ENCODE measurements at places on chromosomes 12 and 14. TPM values are rescaled to one million over a fixed set of nuclear protein-coding genes. Genes with fewer than 3 reads are reported as not detected.

The TSHR gene
- not detected for total RNA-seq

The EML1 gene
- total RNA-seq, result 27.8 TPM

The PPFIBP1 gene
- total RNA-seq, result 102 TPM

The DACT1 gene
- 1.5 TPM for total RNA-seq

The ITGB7 gene
- total RNA-seq, result not detected

The LRTM2 gene
- total RNA-seq, result not detected

The CLEC4D gene
- total RNA-seq, result not detected

The ASB2 gene
- not detected for total RNA-seq

The TAS2R30 gene
- total RNA-seq, result 0.32 TPM

The PLEK2 gene
- 0.64 TPM for total RNA-seq

The CFAP54 gene
- total RNA-seq, result 1.1 TPM

The SPATA7 gene
- 8.7 TPM for total RNA-seq

The KCNA1 gene
- 2.2 TPM for total RNA-seq

The KIF5A gene
- total RNA-seq, result not detected

The MYF5 gene
- total RNA-seq, result 957 TPM

The LTBP2 gene
- 211 TPM for total RNA-seq

The IL26 gene
- not detected for total RNA-seq

The EPYC gene
- total RNA-seq, result not detected

The ANO2 gene
- total RNA-seq, result under 0.01 TPM

The PARP11 gene
- total RNA-seq, result 3.8 TPM

The MTA1 gene
- total RNA-seq, result 47.9 TPM

All from LHCN-M2 (cell line).